ENCODE measurements at places on chromosomes 16 and 17. TPM values are rescaled to one million over a fixed set of nuclear protein-coding genes. Genes with fewer than 3 reads are reported as not detected.

DNA sequence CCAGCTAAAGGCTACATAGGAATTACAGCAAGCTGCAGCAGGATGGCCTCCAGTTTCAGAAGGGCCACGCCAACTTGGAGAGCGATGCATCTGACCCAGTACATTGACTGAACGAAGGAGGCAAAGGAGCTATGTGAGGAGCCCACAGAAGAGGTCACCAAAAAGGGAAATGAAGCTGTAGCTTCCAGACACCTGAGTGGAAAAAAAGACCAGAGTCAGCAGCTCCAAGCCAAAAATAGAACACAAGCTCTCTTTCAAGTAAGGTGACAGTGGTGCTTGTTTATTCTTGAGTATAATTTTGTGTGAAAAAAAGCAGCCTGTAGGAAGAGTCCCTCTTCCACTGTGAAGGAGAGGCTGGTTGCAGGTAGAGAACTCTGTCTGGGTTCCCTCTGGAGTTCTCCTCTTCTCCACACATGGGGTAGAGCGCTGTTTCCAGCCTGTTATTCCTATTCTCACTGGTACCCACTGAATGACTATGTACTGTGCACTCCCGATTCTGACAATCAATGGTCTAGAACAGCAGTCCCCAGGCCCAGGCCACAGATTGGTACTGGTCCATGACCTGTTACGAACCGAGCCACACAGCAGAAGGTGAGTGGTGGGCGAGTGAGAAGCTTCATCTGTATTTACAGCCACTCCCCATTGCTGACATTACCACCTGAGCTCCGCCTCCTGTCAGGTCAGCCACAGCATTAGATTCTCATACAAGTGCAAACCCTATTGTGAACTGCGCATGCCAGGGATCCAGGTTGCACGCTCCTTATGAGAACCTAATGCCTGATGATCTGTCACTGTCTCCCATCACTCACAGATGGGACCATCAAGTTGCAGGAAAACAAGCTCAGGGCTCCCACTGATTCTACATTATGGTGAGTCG lies 15.1 kb downstream of the CCL4 start:
- no peak for DNase-seq

DNA sequence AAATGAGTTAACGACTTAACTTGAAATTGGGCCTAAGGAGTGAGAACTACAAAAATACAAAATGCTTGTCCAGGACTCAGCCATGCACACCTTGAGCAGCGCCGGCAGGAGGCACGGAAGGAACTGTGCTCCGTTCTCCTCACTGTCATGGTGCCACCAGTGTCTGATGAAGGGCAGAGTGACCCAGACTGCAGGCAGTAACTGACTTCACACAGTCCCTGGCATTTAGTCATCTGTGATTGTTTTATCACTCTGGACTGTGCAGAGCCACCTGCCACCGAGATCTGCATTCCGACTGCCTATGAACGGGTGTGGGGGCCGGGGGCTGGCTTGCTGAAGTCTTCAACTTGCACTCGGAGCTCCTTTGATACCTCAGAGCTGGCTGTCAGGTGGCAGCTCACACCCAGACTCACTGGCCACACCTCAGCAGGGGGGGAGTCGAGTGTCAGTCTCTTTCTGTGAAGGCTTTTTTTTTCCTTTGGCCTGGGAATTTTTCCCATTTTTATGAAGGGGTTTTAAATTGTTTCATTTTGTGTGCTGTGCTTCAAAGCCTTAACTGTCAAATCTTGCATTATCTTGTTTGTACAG lies 20.2 kb upstream of the ENDOV start:
- no peak for DNase-seq

- DNase-seq, result peak; percentile 92
These were observed 13.7 kb downstream of the PITPNC1 start for GRCh38 chr17:67390646-67391361.

DNA sequence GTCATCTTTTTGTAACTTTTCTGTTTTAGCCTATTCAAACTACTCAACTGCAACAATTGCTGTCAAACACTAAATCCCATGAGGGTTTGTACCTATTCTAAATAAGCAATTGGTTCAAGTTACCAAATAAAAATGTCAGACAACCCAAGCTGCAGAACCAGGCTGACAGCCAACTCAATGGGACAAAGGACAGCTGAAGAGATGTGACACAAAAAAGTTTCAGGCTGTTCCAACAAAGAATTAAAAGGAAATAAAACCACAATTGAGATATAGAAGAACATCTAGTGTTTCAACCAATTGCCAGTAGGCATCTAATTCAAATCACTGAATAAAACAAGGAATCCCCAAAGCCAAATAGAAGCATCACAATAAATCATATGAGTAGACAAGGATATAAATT lies 49.3 kb downstream of the GRB7 start:
- DNase-seq, result no peak

DNA sequence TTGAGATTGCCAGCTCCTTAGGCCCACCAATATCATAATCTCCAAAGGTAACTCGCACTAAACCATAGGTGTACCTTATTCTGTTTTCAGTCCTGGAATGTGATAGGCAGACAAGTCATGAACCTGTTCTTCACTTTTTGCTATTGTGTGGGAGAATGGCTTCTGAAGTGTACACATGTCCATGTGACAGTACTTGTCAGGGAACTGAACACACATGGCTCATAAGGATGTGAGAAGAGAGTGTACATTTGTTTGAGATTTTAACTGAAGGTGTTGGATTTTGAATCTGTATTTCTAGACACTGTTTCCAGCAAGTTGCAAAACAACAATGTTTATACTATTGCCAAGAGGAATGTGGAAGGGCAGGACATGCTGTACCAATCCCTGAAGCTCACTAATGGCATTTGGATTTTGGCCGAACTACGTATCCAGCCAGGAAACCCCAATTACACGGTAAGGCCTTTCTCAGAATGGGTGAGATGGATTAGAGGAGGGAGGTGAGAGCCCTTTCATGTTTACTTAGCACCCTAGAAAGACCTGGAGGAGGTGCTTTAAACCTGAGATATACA lies 14.5 kb upstream of the RASL10B start:
- DNase-seq, result no peak

CAPNS2 gene
- 29.2 TPM for total RNA-seq

All from bronchial epithelial cell (primary cell).